T-cell (primary cell): ENCODE measurements at places on chromosomes 5 and 9.

DNA sequence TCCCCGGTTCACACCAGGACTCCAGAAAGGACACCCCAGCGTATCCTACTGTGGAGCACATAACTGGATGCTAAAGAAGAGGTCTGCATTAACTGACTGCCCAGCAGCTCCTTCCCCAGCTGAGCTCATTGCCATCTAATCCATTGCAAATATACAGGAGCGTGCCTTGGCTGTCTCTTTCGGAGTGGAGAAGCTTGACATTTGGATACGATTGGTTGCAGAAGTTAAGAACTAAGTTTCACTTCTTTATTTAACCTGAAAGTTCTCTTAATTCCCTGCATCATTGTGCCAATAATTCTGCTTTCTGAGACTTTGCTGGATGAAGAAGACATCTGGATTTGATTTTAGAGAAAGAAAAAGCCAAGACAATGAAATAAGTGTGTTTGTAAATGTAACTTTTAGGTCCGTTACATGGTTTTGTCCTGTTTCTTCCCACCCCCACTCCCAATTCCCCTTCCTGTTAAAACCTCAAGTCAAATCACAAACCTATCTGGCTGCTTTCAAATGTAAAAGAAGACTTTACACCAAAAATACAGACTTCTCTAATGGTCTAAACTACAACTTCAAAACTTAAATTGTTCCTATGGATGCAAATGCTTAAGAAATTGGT, 33.9 kb downstream of the TAS2R1 start:
- no peak for DNase-seq

- no peak for DNase-seq
Observed at GRCh38 chr5:143279698-143280097, 123.8 kb downstream of the NR3C1 start.

- DNase-seq = no peak
Observed at GRCh38 chr5:118802335-118802734, 186.0 kb downstream of the DTWD2 start.

- no peak for DNase-seq
Observed at GRCh38 chr5:126284977-126285696, 138.1 kb upstream of the GRAMD2B start.

GRCh38 chr5:54344653-54345052, 34.3 kb upstream of the ARL15 start:
- no peak for DNase-seq
